ENCODE measurements at places on chromosomes 11 and 22.

DNA sequence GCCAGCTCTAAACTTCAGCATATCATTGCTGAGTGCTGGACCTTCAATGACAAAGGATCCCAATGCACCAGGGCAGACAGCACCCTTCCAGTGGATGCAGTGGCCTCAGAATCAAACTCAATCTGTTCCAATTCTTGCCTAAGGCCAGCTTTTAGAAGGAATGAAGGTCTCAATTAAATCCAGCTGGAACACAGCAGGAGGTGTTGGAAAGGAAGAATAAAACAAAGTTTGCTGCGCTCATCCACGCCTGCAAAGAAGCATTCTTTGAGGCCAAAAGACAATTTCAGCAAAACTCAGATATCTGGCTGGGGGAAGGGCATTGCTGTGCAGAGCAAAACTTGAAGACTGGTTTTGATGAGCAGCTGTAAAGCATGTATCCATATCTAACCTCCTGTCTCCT, 120.7 kb downstream of the CCDC81 start:
- DNase-seq = no peak

GRCh38 chr11:132579634-132580327, 952.5 kb downstream of the OPCML start:
- no peak for DNase-seq

DNA sequence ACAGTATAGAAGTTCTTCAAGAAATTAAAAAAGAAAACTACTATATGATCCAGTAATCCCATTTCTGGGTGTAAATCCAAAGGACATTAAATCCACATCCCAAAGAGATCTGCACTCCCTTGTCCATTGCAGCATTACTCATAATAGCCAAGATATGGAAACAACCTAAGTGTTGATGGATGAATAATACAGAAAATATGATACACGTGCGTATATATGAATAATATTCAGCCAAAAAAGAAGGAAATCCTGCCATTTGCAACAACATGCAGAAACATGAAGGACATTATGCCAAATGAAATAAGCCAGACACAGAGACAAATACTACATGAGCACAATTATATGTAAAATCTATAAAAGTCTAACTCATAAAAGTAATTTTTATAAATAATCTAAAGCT, 306.3 kb upstream of the ANO3 start:
- DNase-seq = no peak

DNA sequence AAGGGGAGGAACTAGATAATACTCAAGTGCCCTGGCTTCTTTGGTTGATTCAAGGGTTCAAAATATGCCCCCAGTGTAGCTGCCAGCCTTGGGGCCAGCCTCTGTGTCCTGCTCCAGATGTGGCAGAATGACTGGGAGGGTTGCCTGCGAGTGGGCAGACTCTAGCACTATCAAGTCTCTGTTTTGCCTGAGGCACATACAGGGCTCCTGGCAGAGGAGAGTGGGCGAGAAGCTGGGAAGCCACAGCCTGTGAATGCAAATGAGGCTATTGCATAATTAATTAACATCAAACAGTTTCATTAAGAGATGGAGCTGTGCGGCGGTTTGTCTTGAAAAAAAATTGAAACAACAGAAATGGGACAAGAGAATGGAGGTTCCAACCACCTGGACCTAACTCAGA, 50.8 kb downstream of the BUD13 start:
- no peak for DNase-seq

DNA sequence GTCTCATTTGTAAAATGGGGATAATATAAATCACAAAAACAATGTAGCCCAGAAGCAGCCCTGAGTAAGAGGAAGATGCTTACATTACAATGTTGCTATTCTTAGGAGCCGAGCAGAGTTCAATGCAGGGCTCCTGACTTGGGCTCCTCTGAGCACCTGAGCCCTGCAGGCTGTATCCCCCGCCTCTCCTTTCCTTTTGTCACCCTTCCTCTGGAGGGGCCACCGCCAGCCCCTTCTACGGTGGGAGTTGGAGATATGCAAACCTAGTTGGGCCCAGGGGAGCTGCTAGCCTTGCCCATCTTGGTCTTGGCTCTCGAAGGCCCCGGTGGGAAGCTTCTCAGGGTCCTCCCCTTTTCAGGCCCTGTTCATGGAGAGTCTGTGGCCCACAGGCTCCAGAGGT, 8.4 kb upstream of the CSNK1E start:
- no peak for DNase-seq

DNA sequence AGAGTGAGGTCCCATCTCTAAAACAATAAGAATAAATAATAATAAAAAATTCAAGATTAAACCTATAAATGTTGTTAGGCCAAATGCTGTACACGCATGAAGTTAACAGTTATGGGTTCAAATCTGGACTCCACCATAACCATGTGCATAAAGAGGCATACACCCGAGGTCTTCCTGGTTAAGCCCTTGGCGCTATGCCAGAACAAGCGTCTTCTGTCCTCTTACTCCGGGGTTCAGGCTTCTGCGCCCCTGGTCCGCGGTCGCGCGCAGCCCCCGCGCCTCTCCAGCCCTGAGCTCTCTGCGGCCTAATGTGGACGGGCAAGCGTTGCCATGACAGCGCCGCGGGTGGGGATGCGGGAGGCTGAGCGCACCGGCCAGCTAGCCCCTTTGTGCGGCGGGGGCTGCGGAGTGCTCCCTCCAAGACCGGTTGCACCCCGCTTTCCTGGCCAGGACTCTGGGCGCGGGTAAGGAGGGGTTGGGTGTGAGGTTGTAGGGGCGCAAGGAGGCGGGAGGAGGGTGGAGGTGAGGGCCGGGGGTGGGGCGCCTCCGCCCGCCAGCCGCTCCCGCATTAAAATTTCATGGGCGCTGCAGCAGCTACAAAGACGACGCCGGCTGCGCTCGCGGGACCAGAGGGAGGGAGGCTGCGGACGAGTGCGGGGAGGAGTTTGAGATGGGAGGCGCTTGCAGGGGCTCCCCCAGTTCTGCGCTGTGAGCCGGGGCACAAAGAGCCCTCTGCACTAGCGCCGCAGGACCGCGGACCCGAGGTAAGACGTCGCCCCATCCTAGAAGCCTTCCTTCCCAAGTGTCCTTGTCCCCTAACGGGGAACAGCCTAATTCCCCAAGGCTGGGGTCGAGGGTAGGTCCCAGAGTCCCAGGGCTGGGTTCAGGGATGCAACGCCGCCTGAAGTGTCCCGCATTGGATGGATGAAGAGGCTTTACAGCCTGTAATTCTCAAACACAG, at the start of gene MIAT:
Gene MIAT, plus strand, starts transcription at position 698 of the 961 bp plus-strand sequence.
- peak; percentile 73 for DNase-seq

DNA sequence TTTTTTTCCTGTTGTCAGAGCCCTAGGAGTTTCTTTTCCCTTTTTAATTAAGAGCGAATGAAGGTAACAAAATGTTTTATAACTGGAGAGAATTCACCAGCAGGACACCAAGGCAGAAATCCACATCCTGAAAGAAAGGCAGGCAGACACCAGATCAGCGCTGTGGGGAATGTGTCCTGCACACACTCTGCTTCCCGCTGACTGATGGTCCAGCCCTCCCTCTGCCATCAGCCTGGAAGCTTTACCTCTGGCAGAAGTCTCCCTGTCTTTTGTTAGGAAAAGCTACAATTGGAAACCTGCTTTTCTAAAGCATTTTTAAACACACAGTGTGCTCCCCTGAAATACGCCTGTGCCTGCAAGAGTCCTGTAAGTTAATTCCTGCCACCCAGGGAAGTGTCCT, 638.5 kb downstream of the NTM start:
- no peak for DNase-seq

- no peak for DNase-seq
These were observed 50.4 kb downstream of the DENND5A start for GRCh38 chr11:9214765-9215164.

- DNase-seq = no peak
These were observed 43.8 kb downstream of the BRSK2 start for GRCh38 chr11:1433568-1433967.

DNA sequence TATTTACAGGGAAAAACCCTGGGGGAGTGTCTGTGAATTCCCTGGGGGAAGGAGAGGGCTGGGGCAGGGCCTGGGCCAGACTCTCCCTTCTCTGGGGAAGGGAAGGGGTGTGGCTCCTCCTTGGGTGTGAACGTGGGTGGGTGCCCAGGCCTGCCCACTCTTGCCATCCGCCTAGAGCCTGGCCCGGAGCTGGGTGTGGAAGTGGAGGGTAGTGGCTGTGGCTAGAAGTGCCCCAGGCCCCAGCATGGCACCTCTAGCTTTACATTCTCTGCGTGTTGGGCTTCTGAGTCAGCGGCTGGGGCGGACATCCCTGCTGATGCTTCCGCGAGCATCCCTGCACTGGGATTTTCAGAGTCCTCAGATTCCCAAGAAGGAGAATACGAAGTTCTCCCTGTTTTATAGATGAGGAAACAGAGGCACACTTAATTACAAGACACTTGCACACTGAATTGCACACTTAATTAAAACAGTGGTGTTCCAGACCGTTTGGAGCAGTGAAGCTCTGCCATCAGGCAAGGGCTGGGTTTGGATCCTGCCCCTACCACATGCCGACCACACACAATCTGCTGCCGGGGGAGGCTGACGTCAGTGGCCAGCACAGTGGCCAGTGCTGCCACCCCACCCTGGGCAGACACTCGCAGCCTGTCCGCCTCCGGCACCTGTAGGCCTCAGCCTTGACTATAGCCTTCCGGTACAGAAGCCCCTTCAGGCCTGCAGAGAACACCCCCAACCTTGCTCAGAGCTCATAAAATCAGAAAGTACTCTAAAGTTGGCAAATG, 7.6 kb downstream of the BAD start:
- no peak for DNase-seq

- DNase-seq = no peak
These were observed 19.4 kb upstream of the CCDC81 start for GRCh38 chr11:86355256-86355655.

GRCh38 chr11:3885855-3886254, 30.4 kb downstream of the STIM1 start:
- no peak for DNase-seq

DNA sequence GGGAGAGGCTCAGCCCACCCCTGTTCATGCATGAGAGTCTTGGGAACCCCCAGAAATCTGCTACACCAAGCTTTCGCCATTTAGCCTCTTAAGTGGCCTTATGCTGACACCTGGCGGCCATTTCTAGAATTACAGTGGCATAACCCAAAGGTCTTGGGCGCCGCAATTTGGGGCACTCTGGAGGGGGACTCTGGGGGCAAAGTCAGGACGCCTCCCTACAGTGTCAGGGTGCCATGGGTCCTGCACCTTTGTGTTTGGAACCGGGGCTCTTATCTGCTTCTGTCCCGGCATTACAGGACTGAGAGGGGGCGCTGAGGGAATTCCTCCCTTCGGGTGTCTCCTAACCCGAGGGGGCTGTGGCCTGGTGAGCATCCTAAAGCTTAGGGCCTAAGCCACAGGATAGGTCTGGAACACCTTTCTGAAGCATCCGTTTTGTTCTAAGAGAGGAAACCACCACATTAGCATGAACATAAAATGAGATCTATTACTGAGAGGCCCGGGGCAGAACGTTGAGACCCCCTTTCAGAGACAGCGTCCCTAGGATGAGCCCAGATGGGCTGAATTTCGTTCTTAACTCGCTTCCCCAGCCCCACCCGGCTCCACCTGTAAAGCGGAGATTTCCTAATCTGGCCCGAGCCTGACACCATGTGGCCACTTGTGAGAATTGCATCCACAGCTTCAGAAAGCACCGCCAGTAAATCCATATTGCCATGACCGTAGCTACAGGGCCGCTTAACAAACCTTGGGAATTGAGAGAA, 9.3 kb downstream of the INS start:
- DNase-seq = peak; percentile 82

DNA sequence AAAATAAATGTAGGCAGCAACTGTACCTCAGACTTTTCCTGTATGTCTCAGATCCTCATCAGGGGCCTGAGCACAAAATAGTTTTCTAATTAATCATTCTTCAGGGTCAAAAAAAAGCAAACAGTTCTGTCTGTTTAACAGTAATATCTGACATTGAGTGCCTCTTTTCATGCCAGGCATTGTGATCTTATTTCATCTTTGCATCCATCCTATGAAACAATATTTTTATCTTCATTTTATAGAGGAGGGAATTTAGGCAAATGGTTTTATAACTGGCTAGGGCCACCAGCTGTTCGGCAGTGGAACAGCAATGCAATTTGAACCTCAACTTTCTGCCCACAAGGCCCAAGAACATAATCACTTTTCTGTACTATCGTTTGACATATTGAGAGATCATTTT, 145.6 kb downstream of the WNT7B start:
- no peak for DNase-seq

GRCh38 chr11:130388607-130389205, 39.7 kb downstream of the ADAMTS8 start:
- no peak for DNase-seq

DNA sequence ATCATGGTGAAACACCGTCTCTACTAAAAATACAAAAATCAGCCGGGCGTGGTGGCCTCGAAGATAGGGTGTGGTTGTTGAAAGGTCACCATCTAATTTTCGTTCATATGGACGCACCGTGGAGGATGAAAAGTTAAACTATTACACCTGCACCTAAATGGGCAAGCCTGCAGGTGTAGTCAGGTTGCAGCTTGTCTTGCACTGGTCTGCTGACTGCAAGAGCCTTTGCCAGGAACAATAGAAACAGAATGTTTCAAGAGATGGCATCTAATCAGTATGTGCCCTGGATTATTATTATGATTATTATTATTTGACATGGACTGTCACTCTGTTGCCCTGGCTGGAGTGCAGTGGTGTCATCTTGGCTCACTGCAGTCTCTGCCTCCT, 908 bp downstream of the NADSYN1 start:
- no peak for DNase-seq

GRCh38 chr11:64799256-64799622, 3.8 kb downstream of the MAP4K2 start:
- DNase-seq = no peak

GRCh38 chr11:66314561-66315497, 2.0 kb downstream of the CD248 start:
- no peak for DNase-seq

GRCh38 chr22:20606041-20606783, 98.8 kb downstream of the MED15 start:
- DNase-seq = peak; percentile 44

DNA sequence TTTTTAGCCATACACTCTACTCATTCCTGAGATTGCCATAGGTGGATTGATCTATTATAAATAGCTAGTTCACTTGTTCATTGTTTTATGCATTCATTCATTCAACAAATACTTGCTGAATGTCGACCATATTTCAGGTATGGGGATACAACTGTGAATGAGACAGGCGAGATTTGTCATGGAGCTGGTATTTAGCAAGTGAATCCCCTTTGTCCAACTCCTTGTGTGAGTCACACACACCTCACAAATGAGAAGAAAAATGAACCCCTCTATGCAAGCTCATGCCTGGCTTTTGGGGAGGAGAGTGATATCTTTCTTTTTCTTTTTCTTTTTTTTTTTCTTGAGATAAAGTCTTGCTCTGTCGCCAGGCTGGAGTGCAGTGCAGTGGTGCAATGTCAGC, 1.8 kb upstream of the AMPD3 start:
- no peak for DNase-seq

DNA sequence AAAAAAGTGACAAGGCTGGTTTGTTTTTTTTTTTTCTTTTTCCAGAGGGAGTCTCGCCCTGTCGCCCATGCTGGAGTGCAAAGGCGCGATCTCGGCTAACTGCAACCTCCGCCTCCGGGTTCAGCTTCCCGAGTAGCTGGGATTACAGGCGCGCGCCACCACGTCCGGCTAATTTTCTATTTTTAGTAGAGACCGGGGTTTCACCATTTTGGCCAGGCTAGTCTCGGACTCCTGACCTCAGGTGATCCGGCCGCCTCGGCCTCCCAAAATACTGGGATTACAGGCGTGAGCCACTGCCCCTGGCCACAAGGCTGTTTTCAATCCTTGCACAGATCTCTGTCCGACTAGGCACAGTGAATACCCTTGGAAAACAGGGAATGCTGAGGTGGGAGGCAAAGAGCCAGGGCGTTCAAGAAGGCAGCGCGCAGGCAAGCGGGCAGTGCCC, 566 bp downstream of the ATP6V1E1 start:
- no peak for DNase-seq

GRCh38 chr22:26658671-26659478, 1.5 kb downstream of the MIAT start:
- no peak for DNase-seq
